ENCODE measurements at places on chromosomes 12 and 14. TPM values are rescaled to one million over a fixed set of nuclear protein-coding genes. Genes with fewer than 3 reads are reported as not detected.

Gene COQ6
- 24.4 TPM for total RNA-seq

Gene MORN3
- total RNA-seq = 0.17 TPM

Gene NEUROD4
- total RNA-seq = not detected

Gene GNB3
- total RNA-seq = 1.4 TPM

Gene KRT71
- not detected for total RNA-seq

Gene FAM181A
- total RNA-seq = not detected

Gene MSI1
- total RNA-seq = 1.3 TPM

Gene KRT75
- total RNA-seq = 0.08 TPM

Gene TMEM119
- total RNA-seq = 0.20 TPM

Gene TRHDE
- total RNA-seq = 0.18 TPM

Gene KRT74
- not detected for total RNA-seq
